ENCODE measurements at places on chromosomes 1 and 21.

DNA sequence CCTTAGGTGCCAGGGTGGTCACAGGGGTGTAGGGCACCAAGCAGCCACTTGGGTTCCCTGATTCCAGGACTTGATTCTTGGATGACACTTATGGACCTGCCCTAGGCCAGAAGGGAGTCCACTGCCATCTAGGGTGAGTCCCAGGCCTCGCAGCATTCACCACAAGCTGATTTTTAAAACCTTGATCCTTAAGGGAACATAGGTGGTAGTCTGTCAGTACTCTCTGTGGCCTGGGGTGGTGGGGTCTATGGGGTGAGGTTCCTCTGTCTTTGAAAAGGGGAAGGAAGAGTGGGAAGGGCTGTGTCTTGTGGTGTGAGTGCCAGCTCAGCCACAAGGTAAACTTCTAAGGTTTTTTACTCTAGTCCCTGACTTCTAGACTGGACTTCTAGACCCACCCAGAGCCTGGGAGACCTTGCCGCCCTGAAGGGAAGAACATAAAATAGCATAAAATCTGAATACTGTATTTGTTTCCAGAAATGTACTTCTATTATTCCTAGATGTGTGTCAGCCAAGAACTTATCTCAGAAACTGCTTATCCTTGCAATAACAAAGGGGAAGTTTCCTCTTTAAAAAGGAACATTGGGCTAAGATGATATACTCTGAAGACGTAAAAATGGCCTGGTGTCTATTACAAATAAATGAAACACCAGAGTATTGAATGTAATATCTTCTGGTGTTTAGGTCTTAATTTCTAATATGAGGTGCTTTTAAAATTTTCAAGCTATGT, 757.3 kb downstream of the LTN1 start:
- peak; percentile 50 for DNase-seq

DNA sequence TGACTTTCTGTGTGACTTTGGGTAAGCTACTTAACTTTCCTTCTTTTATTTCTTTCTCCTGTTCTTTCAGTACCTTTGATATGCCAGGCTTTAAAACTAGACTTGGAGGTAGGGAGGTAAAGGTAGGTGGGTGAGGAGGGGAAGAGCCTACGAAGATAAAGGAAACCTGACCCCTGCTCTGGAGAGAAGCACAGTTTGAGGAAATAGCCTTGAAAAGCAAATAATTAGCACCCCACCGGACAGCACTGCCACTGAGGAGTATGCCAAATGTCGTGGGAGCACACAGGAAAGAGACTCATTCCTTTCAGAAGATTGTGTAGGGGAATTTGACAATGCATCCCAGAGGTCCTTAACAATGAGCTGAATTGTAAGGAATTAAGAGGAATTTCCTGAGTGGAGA, 65.2 kb upstream of the SPAG17 start:
- no peak for DNase-seq

DNA sequence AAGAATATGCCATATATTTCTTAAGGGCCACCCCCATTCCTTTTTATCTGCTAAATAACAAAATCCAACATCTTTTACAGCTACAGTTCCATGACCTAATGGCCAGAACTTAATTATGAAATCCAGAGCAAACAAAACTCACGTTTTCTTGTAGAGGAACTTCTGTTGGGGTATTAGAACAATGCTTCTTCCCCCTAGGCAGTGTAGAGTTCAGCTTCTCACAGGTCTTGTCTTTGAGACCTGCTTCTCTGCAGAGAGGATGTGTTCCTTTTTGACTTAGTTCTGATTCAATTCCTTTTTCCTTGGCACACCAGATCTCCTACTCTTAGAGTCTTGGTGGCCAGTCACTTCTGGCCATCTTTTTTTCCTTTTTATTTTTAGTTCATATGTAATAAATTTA, 22.2 kb downstream of the VAV3 start:
- DNase-seq: no peak

DNA sequence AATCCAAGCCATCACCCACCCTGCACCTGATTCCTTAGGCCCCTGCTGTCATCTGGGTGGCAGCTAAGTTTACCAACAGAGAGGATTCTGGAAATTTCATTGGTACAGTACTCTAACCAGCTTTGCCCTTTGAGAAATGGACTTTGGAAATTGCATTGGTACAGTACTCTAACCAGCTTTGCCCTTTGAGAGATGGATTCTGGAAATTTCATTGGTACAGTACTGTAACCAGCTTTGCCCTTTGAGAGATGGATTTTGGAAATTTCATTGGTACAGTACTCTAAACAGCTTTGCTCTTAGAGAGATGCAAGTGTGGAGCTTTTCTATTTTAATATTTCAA, 42.5 kb downstream of the MAB21L3 start:
- DNase-seq: no peak

GRCh38 chr1:37851262-37851661, 8.1 kb downstream of the MTF1 start:
- no peak for DNase-seq

- no peak for DNase-seq
Measured at GRCh38 chr1:198153103-198153502, 3.7 kb upstream of the NEK7 start.

GRCh38 chr1:191992118-191992517, 166.1 kb upstream of the RGS18 start:
- no peak for DNase-seq

- DNase-seq: no peak
Measured at GRCh38 chr1:41504114-41505035, 19.9 kb upstream of the EDN2 start.

- no peak for DNase-seq
Measured at GRCh38 chr1:246032984-246033383, 474.1 kb downstream of the SMYD3 start.

- no peak for DNase-seq
Measured at GRCh38 chr1:162404550-162405160, 7.3 kb downstream of the SH2D1B start.

- peak; percentile 4 for DNase-seq
Measured at GRCh38 chr1:2194319-2194897, at the start of gene FAAP20. Gene FAAP20, minus strand, starts transcription at chr1:2194772. Its CDS starts 23 bp downstream, at chr1:2194749.

DNA sequence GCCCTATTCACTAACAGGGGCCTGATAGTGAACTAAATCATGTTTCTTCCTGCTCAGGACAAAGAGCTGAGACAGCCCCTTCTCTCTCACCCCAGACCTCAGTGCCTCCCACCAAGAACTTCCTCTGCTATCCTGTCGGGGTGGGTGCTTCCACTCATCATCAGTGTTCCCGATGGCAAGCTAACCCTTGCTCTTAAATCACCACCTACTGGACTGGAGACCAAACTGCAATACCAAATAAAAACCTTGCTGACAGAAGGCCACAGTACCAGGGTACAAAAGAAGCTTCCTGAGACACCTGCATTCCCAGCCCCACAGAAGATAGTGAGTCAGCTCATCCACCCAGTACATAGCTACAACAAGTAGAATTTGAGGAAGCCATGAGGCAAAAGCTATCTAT, 799.5 kb downstream of the LTN1 start:
- no peak for DNase-seq

- DNase-seq: no peak
Measured at GRCh38 chr1:105608713-105609112, 1447.8 kb upstream of the PRMT6 start.

DNA sequence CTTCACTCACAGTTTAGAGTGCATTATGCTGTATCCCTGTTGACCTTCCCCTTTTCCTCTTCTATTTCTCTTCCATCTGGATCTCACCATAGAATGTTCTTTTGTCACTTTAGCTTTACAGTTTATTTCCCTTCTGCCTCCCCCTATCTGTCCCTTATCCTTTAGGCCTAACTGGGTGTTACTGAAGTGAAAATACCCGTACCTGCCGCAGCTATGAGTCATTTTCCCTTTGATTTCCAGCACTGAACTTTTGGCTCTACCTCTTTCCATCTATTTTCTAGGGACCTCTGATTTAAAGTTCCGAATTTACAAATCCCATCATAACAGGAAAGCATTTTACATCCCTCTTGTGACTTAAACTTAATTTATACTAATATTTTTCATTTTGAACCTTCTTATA, 19.7 kb downstream of the ITSN1 start:
- no peak for DNase-seq

DNA sequence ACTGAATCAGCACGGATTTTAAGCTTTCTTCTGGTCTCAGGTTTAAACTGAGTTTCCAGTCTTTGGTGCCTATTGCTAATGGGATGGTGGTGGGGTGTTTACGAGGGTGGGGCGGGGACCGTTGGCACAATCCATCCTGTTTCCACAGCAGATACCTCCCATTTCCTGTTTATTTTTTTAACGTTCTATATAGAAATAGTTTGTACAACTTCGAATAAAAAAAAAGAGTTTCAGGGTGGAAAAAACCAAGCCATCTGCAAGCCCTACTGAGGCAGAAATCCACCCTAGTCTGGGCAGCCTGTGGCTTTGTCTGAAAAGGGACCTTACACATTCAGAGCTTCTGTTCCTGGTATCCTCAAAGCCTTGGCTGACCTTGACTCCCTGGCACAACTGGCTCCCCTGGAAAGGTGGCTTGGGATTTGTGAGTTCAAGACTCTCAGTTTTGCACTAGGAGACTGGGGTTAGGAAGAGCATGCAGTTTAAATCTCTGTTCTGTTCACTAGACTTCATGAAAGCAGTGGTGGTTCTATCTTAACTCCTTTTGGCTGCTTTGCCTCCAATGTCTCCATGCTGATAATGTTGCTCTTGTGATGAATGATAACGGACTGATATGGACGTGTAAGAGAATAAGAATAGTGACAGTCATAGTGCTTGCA, 46.7 kb downstream of the VANGL2 start:
- DNase-seq: no peak

DNA sequence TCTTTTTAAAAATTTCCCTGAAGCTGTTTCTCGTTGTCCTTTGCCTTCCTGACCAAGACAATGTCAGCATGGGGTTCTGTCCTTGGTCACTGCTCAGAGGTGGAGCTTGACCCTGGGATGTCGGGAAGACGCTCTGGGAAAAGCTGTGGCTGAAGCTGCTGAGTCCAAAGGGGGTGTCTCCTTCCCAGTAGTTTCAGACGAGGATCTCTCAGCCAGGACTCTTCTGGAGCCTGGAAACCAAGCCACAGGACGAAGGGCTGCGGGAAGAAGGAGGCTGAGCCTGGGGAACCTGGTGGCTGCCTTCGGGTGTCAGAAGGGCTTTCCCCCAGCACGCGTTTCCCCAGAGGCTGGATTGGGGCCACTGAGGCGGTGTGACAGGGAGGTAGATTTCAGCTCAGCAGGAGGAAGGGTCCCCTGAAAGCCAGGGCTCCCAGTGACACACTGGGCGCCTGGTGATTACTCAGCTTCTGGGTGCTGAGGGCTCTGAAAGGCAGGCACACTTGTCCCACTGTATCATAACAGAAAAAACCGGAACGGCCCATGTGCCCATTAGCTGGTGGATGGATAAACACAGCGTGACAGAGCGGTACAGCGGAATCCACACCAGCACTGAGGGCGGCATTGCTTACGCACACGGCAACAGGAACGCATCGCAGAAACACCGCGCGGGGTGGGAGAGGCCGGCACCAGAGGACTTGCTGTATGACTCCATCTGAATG, 5.0 kb upstream of the KRTAP12-1 start:
- DNase-seq: no peak

GRCh38 chr1:159184201-159184600, 12.8 kb downstream of the CADM3 start:
- no peak for DNase-seq

- DNase-seq: no peak
Measured at GRCh38 chr1:172658871-172659453, at the start of gene FASLG. Gene FASLG, plus strand, starts transcription at chr1:172659103. Its CDS starts 99 bp downstream, at chr1:172659202.

DNA sequence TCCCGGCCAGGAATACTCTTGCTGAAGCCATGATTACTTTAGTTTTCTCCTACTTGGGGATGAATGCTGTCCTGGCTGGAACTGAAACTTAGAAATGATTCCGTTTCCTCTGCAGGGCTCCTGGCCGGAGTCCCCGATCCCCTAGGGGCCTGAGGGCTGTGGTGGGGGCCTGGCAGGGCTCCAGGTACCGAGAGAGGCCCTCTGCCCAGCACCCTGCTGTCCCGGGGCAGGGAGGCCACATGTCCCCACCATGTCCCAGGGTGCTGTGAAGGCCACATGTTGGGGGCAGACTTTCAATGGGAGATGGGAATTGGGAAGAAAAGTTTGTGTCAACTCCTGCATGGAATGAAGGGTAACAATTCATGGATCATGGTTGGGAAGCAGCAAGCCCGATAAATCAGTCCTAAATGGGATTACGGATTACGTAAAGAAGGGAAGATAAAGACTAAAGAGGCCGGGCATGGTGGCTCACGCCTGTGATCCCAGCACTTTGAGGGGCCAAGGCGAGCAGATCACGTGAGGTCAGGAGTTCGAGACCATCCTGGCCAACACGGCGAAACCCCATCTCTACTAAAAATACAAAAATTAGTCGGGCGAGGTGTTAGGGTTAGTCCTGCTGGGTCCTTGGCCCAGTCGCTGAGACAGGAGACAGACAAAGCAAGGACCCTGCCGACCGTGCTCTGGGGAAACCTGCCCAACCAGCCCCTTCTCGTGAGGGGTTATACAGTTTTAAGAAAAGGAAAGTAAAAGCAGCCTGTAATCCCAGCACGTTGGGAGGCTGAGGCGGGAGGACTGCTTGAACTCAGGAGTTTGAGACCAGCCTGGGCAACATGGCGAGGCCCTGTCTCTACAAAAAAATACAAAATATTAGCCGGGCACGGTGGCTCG, 37.6 kb downstream of the MORN1 start:
- DNase-seq: no peak

- no peak for DNase-seq
Measured at GRCh38 chr1:204567071-204567470, 50.9 kb downstream of the MDM4 start.

DNA sequence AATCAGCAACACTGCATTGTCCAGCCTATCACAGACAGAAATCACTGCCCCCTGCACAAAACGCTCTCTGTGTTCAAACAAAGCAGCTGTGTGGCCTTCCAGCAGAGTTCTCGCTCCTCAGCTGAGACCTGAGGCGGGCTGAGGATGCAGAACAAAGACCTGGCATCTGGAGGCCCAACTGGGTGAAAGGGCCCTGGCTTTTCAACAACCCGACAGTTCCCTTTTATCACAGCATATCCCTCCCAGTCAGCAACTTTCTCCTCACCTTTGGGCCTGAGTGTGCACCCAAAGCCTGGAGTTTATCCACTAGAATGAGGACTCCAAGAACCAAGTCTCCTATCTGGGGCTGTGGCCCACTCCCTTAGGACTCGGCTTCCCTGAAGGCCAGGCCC, 42.6 kb upstream of the A3GALT2 start:
- no peak for DNase-seq

DNA sequence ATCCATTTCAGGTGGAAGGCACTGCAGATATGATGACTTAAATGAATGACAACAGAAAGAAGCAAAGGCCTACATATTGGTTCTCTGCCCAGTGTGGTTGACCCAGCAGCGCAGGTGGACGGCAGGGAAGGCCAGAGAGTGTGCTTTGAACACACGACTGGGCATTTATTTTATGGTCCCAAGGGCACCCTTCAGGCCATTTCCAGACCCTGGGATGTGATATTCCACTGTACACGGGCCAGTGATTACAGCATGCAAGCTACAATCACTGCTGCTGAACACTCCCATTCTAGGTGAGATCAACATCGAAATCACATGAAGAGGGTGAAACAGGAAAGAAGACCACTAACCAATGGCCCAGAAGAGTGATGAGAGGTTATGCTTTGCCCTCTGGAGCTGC, 33.8 kb downstream of the PCNX2 start:
- DNase-seq: no peak

- DNase-seq: no peak
Measured at GRCh38 chr1:229620876-229621275, 5.0 kb downstream of the TAF5L start.

- DNase-seq: no peak
Measured at GRCh38 chr1:64535938-64536835, 66.3 kb downstream of the CACHD1 start.

GRCh38 chr1:246110343-246111219, 396.5 kb downstream of the SMYD3 start:
- DNase-seq: no peak
